ENCODE measurements at places on chromosomes 5 and 9.

- no peak for DNase-seq
These were observed 101.4 kb downstream of the PPARGC1B start for GRCh38 chr5:149831492-149831891.

GRCh38 chr9:131734165-131734610, 5.7 kb downstream of the RAPGEF1 start:
- DNase-seq = peak; percentile 51

- DNase-seq = no peak
These were observed 31.5 kb upstream of the MVB12B start for GRCh38 chr9:126295082-126295477.

GRCh38 chr5:42566652-42567295, 143.5 kb downstream of the GHR start:
- DNase-seq = no peak

GRCh38 chr5:130424341-130424740, 520.1 kb downstream of the CHSY3 start:
- DNase-seq = no peak

- DNase-seq = peak; percentile 4
These were observed 42.1 kb downstream of the FAF2 start for GRCh38 chr5:176490301-176490700.
